ENCODE measurements at places on chromosomes 5 and 9.

- DNase-seq = no peak
Measured at GRCh38 chr5:137201876-137202275, 297.2 kb downstream of the SPOCK1 start.

- DNase-seq = no peak
Measured at GRCh38 chr9:73200694-73201452, 49.2 kb downstream of the ANXA1 start.

- no peak for DNase-seq
Measured at GRCh38 chr9:14278291-14278721, 35.6 kb downstream of the NFIB start.

- DNase-seq = no peak
Measured at GRCh38 chr5:58946230-58946629, 363.4 kb downstream of the RAB3C start.

- no peak for DNase-seq
Measured at GRCh38 chr9:118094387-118094786, 390.2 kb downstream of the TLR4 start.

DNA sequence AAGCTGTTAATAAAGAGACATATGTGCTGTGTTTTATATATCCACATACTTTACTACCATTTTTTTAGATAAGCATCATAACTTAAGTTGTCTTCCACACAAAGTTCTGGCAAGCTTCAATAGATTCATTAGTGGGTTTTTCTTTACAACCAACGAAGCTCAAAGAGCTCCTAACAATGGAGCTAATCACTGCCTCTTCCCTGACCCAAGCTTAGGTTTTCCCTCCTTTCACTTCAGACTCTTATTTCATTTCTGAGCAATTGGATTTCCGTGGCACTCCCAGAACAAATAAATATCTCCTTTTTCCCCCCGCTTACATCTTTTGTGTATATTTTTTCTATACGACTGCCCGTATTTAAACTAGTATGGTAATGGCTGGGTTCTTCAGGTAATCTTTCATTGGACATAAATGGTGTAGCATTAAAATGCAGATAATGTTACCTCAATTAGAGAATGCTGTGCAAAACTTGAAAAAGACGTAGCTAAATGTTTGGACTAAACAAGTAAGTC, 275.5 kb upstream of the TMEM161B start:
- no peak for DNase-seq

- no peak for DNase-seq
Measured at GRCh38 chr9:108486831-108487230, 369.0 kb downstream of the ACTL7B start.

DNA sequence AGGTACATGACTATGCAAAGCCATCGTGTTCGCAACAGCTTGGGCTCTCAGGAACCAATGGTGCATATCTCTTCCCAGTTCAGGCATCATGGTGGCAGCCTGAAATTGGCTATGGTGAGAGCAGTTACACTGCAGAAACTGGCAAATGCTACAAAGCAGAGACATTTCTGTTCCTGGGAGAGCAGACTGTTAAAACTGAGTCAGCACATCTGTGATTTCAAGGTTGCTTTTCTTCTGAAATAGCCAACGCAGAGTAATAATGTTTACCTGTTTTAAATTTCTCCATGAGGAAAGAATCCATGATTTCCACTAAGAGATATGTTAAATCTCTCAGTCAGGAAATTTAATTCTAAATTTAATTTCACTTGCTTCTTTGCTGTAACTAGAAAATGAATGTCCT, 47.8 kb downstream of the C7 start:
- DNase-seq = no peak

GRCh38 chr5:78717674-78718584, 69.4 kb upstream of the LHFPL2 start:
- no peak for DNase-seq

- DNase-seq = no peak
Measured at GRCh38 chr5:124287813-124288212, 458.6 kb downstream of the ZNF608 start.

DNA sequence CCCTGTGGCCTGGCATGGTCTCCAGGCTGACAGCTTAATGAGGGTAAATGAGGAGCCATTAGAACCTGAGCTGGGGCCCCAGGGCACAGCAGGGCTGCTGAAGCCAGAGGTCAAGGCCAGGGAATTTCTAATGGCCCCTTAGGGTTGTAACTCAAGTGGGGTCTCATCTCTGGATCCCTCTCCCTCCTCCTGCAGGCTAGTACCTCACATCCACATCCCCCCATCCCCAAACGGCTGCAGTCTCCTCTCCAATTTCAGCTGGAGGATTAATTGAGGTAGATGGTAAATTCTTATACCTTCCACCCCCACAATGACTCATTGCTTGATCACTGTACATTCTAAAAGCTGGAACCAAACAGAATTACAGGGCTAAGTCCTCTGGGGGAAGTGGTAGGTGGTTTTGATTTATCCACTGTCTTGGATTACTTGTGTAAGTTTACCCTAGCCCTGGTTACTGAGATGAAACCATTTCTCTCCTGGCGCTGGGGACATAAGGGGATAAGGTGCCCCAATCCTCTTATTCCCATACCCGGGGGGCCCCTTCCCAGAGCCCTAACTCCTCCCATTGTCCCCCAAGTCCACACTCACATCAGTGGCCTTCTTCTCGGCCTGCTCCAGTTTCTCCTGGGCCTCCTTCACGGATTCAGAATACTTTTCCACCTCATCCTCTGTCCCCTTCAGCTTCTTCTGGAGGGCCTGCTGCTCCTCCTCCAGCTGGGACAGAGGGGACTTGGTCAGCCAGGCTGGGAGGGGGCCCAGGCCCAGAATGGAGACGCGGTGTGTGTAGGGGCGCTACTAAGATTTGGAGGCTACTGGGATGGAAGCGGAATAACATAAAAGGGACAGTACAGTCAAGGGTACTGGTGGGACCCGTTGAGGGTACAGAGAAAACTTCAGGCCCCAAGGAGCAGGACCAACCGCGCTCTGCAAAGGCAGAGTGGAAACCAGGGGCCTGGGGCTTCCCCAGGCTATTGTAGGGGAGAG, 875 bp downstream of the TPM2 start:
- DNase-seq = no peak

- DNase-seq = no peak
Measured at GRCh38 chr9:113619491-113620376, 156.2 kb downstream of the RGS3 start.

DNA sequence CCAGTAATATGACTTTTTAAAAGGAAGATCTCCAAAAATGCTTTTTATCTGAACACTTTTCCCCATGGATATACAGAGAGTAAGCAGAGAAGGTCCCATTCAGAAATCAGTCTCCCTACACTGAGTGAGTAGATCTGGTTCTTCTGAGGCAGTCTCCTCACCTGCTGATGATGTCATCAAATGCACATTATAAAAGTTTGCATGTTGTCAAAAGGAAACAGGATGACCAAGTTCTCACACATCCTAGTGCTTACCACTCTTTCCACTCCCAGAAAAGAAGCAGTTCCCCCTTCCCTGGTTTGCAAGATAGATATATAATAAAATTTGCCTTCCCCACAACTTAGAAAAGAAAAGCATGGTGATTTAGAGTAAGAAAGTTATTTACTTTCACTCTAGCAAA, 180.5 kb downstream of the RAB3C start:
- DNase-seq = no peak

DNA sequence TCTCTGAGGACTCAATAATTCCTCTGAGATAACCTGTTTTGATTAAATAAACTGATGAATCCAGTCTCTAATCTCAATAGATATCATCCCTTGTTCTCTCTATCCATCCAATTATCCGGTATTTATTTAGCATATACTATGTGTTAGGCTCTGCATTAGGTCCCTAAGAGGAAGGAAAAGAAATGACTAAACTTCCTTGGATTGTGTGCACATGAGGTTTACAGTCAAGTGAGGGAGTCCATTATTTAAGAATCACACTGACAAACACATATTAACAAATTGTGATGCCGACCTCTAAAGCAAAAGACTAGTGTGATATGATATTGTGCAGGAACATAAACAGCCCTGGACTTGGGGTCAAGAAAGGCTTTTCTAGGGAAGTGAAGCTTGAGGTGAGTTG, 140.8 kb downstream of the HMHB1 start:
- DNase-seq = no peak

- peak; percentile 47 for DNase-seq
Measured at GRCh38 chr5:4205398-4205797, 609.8 kb downstream of the IRX1 start.

DNA sequence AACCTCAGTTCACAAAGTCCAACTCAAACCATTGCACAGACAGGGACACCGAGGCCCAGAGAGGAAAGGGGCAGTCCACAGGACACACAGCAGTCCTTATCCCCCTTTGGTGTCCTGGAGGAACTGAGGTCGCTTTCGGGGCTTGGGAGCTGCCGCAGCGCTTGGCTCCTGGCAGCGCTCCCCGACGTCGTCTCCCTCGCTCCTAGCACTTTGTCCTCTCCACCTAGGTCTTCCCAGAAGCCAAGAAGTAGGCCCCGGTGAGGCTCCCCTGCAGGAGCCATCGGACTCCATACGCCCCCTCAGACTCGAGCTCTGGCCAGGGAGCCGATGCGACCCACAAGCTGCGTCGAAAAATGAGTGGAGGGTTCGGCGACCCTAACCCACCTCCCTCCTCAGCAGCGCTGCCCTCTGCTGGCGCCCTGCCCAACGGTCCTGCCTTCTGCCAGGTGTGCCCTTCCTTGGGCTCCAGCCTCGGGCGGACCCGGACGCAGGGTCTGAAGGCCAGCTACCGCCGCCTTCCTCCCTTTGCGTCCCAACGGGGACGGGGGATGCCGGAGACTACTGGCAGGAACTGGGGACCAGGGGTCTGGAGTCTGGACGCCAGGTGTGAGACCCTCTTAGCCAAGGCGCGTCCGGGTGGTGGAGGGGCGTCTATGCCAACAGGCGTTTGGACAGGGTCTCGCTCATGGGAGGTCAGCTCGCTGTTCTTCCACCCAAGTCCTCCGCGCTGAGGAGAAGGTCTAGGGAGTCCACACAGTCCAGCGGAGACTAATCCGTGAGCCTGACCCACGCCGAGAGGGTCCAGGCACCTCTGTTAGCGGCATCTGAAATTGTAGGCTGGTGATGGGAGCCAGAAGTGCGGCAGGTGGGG, 2.1 kb upstream of the PRDM12 start:
- no peak for DNase-seq

DNA sequence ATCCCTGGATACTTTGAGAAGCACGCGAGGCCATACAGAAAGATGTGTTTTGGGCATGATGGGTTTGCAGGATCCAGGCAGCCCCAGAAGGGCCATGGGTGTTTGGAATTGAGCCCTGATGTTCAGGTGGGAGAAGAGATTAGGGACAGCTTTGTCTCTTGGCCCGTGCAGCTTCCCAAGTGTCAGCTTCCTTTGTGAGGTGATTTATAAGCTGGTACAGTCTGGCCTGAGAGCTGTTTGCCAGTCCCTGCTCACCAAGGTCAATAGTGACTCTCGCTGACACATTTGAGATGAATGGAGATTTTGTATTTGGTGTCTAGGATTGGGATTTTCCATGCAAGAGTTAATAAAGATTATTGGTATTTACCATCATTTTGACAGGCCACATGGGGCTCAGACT, 165.9 kb downstream of the ICE1 start:
- DNase-seq = no peak

GRCh38 chr5:137278476-137278875, 220.7 kb downstream of the SPOCK1 start:
- no peak for DNase-seq

GRCh38 chr5:32449262-32449661, 4.7 kb upstream of the ZFR start:
- no peak for DNase-seq

GRCh38 chr5:7793895-7794294, 57.0 kb downstream of the CFAP90 start:
- no peak for DNase-seq

GRCh38 chr9:34496149-34496712, 26.6 kb downstream of the ENHO start:
- DNase-seq = no peak

DNA sequence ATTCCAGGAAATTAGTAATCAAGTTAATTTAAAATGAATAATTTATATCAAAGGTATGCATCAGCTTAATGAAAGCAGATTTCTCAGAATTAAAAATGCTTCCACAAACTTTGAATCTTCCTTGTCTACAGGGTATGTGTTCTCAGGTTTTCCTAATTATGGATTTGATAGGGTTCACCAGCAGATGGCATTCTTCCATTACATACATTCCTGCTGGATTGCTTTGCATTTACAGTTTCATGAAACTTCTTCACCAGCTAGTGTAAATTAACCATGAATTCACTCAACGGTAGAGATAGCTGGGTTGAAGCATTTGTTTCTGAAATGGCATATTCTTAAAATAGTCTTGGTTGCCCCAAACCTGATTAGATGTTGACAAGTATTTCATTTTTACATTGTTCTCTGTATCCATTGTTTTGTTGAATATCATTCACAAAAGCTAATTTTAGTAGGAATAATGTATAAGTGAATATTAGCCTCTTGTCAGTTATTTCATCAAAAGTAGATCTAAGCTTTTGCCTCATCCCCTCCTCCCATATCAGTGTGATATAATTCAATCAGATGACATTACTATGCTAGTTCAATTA, 68.7 kb upstream of the WDR41 start:
- DNase-seq = peak; percentile 44

DNA sequence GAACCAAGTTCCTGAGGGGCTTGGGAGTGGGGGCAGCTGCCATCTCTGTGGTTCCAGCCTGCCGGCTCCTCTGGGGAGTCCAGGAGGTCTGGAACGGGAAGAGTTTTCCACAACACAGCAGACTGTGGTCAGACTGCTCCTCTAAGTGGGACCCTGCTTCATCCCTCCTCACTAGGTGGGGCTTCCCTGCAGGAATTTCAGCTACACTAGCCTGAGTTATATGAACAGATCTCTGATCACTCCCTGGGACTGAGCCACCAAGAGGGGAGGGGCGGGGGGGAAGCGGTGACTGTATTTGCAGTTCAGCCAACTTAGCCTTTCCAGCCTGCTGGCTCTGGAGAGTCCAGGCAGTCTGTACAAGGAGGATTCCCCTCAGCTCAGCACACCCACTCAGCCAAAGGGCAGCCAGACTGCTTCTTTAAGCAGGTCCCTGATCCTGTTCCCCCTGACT, 19.4 kb downstream of the DTWD2 start:
- DNase-seq = no peak

- DNase-seq = no peak
Measured at GRCh38 chr5:9056046-9056445, 489.8 kb downstream of the SEMA5A start.

- no peak for DNase-seq
Measured at GRCh38 chr5:111937094-111937493, 180.1 kb upstream of the NREP start.

GRCh38 chr5:41795125-41795524, 75.1 kb downstream of the OXCT1 start:
- DNase-seq = no peak

GRCh38 chr5:145598983-145599382, 236.2 kb downstream of the PRELID2 start:
- no peak for DNase-seq

DNA sequence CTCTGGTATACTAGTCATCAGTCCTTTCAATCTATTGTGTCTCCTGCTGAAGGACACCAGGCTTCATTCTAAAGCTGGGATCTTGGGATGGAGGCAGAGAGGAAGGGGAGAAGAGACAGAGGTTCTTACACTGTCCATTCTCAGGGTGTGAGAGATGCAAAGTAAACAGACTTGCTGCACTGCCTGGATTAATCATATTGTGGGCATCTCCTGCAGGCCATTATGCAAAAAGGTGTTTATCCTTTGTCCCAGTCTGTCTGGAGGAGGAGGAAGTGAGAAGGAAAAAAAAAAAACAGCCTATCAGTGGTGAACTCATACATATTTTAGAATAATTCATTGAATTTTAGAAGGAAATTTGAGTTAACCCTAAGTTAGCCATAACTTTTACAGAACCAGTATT, 92.9 kb upstream of the TNPO1 start:
- no peak for DNase-seq
